ENCODE measurements at places on chromosomes 13 and 19.

- DNase-seq = no peak
These were observed 183.9 kb downstream of the LHFPL6 start for GRCh38 chr13:39419068-39419467.

- DNase-seq = no peak
These were observed 169.2 kb downstream of the URI1 start for GRCh38 chr19:30111021-30111855.

GRCh38 chr13:52738719-52739467, 727 bp downstream of the CNMD start:
- no peak for DNase-seq

DNA sequence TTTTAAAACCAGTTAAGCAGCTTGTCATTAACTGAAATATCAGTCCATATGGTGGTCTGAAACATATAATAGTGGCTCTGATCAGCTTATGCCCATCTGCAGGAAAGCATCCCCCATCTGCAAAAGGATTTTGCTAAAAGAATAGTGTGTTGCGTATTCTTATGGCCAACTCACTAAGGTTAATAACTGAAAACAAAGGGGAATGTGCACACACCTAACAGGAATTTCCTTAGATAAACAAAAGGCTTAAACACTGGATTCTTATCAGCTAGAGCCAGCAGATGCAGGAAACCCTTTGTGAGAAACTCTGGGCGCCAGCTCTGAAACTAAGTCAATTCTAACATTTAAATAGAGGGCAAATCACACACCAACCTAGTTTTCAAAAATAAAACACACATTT, 22.1 kb downstream of the VPS36 start:
- DNase-seq = no peak

DNA sequence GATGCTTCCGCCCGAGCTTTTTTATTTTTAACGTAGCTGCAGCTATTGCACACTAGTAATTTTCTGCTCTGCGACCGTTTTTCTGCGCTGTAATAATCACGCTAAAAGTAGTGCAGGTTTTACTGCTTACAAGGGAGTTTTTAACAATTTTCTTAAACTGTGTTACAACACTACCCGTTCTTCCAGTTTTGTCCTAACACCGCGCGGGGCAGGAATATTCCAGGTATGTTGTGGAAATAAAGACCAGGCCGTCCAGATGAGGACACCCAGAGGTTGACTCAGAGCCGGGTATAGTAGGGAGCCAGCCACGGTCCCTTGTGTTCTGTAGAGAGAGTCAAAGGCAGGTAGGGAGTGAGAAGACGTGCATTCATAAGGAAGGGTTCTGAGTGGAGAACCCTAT, 21.7 kb downstream of the ZNF274 start:
- no peak for DNase-seq

DNA sequence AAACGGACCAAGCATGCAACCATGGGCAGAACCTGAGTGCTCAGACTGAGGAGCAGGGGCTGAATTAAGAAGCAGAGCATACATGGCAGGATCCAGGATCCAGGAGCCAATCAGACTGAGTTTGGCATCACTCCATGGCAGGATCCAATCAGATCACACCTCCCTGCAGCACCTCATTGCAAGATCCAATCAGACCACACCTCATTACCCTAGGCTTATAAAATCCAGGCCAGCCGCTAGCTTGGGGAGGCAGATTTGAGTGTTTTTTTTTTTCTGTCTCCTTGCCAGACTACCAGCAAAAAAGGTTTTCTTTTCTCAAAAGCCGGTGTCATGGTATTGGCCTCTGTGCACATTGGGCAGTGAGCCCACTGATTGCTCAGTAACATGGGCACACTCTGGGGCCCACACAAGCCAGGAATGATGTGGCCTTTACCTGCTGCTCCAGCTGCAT, 127.9 kb upstream of the GJB6 start:
- DNase-seq = no peak

- DNase-seq = no peak
These were observed 53.0 kb downstream of the GGACT start for GRCh38 chr13:100535426-100536135.

DNA sequence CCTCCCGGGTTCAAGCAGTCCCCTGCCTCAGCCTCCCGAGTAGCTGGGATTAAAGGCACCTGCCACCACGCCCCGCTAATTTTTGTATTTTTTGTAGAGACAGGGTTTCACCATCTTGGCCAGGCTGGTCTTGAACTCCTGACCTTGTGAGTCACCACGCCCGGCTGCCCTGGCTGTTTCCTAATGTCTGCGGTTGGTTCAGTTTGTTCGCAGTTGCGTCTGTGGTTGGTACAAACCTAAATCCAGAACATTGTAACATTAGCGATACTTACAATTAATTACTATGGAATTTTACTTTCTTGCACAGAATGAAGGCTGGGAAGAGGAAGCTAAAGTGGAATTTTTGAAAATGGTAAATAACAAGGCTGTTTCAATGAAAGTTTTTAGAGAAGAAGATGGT, 38.1 kb downstream of the RNF17 start:
- no peak for DNase-seq

DNA sequence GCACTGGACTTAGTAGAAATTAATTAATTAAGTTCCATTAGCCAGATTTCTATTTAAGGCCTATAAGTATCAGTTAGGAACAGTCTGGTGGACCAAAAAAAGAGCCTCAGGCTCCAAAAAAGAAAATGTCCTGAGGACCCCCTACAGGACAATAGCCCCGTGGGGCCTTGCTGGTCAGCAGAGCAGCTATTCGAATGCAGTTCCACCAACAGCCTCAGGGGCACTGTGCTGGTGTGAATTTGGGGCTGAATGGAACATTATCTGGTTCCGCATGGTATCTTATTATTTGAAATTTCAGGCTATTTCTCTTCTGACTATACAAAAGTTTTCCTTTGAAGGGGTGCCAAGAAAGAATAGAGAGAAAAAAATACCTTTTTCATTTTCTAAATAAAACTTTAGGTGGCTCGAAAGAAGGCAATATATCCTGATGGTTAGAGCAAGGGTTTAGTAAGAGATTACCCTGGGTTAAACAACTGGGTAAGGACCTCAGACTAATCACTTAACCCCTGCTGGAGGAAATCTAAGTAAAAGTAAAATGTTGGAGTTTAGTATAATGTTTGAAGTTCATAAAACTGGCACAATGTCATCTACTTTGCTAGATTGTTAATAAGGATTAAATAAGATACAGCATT, 147.2 kb downstream of the MIPEP start:
- DNase-seq = no peak

DNA sequence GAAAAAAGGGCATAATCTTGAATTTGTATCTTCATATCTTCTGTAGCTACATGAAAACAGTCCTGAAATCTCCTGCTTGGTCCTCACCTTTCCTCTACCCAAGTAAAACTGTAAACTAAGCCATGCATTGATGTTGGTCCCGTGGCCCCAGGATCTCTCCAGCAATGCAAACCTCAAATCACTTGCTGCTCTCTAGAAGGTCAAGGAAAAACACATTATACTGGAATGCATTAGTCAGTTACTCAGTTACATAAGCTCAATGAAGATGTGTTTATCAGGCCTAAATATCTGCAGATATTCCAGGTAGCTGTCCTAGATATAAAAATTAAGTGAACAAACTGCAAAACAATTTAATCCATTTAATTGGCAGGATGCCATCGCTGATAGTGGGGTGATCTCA, 261.8 kb downstream of the ABCC4 start:
- DNase-seq = no peak

GRCh38 chr13:43022934-43023288, 475 bp upstream of the DNAJC15 start:
- DNase-seq = no peak

DNA sequence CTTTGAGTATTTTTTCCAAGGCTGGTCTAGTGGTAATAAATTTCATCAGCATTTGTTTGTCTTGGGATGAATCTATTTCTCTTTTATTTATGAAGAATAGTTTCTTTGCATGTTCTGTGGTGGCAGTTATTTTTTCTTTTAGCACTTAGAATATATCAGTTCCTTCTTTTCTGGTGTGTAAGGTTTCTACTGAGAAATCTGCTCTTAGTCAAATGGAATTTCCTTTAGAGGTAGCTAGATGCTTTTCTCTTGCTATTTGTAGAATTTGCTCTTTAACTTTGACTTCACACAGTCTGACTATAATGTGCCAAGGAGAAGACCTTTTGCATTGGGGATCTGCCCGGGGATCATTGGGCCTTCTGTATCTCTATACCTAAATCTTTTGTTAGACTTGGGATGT, 4.1 kb upstream of the SIGLEC6 start:
- no peak for DNase-seq

GRCh38 chr13:25345576-25345975, 26.2 kb upstream of the ATP8A2 start:
- DNase-seq = no peak

DNA sequence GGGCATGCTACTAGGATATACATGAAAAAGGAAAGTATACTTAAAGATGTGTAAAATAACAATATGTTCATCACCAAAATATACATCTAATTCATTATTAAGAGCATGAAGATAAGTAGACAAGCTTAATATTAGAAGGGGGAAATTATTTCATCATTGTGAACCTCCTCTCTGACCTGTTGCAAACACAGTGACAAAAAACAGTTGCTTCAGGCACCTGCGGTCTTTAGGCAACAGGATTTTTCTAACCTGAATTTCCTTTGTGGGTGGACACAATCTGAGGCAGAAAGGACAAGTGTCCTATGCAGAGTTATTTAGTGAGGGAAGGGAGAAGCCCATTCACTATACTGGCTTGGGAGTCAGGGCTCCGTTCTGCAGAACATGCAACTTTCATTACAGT, 6.3 kb downstream of the FREM2 start:
- DNase-seq = no peak

GRCh38 chr13:26678796-26679195, 81.8 kb downstream of the GPR12 start:
- DNase-seq = no peak

DNA sequence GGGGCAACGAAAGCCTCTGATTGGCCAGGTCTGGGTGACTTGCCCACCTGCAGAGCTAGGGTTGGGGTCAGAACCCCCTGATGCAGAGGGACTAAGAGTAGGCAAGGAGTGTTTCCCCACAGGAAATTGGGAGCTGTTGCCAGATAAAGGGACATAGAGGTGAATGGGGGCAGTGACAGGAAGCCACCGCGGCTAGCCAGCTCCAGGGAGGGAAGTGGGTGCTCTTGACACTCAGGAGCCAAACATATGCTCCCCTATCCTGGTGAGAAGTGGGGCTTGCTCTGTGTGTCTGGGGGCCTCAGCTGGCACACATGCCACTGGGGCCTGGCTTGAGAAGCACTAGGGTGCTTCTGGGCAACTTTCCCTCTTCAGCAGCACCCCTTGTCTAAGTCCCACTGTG, 26.0 kb downstream of the WDR88 start:
- no peak for DNase-seq

- DNase-seq = no peak
These were observed 5.9 kb upstream of the ZNF551 start for GRCh38 chr19:57675881-57676280.

DNA sequence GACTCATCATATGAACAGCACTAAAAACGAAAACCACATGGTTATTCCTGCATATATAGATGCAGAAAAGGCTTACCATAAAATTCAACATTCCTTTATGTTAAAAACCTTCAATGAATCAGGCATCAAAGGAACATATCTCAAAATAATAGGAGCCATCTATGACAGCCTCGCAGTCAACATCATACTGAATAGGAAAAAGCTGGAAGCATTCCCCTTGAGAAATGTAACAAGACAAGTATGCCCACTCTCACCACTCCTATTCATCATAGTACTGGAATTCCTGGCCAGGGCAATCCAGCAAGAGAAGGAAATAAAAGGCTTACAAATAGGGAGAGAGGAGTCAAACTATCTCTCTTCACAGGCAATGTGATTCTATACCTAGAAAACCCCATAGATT, 179.6 kb upstream of the HTR2A start:
- DNase-seq = no peak

DNA sequence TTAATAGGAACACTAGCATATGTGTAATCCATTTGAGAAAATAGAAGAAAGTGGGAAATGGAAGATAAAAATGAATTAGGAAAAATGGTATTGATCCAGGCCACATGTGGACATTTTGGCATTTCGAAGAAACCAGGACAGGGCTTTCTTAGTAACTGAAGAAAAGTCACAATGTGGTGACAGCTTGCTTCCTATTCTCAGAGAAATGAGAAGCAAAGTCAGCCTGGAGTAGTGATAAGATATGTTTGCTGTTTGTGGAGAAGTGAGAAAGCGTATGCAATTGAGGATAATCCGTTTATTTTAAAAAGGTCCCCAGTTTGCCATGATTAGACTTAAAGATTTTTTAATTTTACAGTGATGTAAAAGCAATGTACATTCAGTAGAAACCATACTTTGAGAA, 127.9 kb downstream of the SLITRK6 start:
- DNase-seq = no peak

GRCh38 chr13:112605531-112605990, 17.6 kb upstream of the TUBGCP3 start:
- DNase-seq = no peak
